ENCODE measurements at places on chromosomes 16 and 17.

GRCh38 chr17:40534371-40535189 is 30.7 kb downstream of the CCR7 start:
- no peak for DNase-seq

DNA sequence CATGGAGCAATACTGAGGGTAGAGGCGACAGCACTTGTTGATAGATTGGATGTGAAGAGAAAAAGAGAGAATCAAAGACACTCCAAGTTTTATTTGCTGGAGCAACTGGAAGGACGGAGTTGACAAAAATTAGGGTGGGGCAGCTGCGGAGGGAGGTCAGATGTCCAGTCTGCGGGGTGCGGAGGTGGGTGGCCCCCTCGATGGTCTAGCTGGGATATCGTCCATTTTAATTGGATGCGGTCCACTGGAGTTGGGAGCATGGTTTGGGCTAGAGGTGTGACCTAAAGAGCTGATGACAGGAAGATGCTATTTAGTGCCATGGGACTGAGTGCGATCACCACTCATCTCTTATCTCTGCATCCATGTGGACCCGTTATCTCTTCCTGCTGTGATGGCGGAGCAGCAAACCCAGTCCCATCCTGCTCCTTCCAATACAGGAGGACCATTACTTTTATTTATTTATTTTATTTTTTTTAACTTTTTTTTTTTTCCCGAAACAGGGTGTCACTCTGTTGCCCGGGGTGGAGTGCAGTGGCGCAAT is 48.3 kb upstream of the CBX4 start:
- DNase-seq: no peak

DNA sequence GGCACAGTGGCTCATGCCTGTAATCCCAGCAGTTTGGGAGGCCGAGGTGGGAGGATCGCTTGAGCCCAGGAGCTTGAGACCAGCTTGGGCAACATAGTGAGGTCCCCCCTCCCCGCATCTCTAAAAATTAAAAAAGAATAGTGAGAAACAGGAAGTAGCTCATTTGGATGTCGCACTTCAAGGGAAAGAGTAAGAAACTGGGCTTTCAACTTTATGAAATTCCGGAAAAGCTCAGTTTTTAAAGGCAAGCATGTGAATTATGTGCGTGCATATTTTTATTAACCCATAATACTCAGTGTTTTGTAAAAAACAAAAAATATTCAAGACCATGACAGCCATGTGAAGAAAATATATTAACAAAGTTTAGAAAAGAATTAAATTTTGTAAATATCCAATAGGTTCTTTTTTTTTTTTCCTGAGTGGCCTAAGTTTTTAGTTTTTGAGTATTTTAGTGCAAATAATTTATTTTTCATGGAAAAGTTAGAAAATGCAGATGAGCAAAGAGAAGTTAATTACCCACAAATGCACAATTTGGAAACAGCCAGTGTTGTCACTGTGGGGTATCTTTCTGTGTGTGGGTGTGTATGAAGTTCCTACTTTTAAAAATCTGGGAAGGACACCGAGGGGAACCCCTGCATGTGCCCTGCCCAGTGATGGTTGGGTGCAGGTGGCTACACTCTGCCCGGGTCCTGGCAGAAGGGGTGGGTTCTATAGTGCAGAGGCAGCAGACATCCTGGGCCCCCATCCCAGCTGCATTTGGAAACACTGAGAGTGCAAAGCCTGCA is 40.0 kb downstream of the CIBAR2 start:
- DNase-seq: no peak

GRCh38 chr17:31313982-31314781 is at the start of gene EVI2B:
Gene EVI2B (minus strand): TSS chr17:31314054. CDS start chr17:31305609, 8,445 bp downstream.
- no peak for DNase-seq

GRCh38 chr17:77785312-77785905 is 173.1 kb upstream of the TNRC6C start:
- DNase-seq: no peak

GRCh38 chr16:72666267-72666666 is 381.7 kb downstream of the ZFHX3 start:
- no peak for DNase-seq

DNA sequence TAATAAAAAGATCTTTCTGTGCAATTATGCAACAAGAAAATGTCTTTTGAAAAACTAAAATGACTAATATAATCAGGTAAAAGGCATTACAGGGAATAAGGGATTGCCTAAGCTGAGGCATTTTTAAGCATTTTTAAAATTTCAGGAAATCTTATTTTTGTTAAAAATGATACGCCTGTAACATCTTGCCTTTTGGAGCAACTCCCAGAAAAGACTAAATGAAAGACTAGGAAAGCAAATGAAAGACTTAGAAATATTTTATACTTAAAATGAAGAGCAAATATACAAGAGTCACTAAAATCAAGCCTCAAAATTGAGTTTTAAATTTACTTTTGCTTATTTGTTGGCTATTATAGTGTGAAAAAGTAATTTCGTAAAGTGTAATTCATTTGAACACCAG is 55.8 kb downstream of the DUSP14 start:
- DNase-seq: no peak

DNA sequence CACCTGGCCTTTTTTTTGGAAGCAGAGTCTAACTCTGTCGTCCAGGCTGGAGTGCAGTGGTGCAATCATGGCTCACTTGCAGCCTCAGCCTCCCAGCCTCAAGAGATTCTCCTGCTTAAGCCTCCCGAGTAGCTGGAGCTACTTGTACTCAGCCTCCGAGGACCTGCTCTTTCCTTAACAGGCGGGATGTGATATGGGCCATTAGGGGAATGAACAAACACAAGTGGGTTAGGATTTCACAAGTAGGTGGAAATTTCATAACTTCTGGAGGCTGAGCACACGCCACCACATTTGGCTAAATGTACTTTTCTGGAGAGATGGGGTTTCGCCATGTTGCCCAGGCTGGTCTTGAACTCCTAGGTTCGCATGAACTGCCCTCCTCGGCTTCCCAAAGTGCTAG is 4.1 kb downstream of the PAM16 start:
- no peak for DNase-seq

- DNase-seq: no peak
Measured at GRCh38 chr17:63150490-63150889, 184.5 kb downstream of the TANC2 start.

DNA sequence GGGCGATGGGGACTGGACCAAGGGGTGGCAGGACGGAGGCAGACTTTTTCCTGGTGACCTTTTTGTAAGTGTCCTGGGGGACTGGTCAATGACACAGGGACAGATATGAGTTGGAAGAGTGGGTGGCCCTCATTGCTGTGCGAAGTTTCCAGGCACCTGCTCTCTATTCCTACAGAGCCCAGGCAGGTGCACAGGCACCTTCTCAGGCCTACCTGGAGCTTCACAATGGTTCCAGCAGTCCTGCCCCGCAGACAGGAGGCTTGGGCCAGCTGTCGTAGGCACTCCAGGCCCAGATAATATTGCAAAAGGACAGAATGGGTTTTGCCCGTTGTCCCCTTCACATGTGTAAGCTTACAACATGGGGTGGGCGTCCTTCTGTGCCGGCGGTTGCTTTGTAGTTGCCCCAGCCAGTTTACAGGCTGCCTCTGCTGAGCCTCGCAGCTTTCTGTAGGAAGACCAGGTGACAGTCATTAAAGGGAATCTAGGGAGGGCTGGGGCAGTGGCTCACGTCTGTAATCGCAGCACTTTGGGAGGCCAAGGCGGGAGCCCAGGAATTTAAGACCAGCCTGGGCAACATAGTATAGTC is 84.3 kb downstream of the ARHGAP23 start:
- no peak for DNase-seq

GRCh38 chr16:1781758-1782407 is 488 bp downstream of the SPSB3 start:
- no peak for DNase-seq
